Uterus (tissue), 4 donors: ENCODE measurements at places on chromosomes 6 and 20. TPM values are rescaled to one million over a fixed set of nuclear protein-coding genes. Genes with fewer than 3 reads are reported as not detected.

DNA sequence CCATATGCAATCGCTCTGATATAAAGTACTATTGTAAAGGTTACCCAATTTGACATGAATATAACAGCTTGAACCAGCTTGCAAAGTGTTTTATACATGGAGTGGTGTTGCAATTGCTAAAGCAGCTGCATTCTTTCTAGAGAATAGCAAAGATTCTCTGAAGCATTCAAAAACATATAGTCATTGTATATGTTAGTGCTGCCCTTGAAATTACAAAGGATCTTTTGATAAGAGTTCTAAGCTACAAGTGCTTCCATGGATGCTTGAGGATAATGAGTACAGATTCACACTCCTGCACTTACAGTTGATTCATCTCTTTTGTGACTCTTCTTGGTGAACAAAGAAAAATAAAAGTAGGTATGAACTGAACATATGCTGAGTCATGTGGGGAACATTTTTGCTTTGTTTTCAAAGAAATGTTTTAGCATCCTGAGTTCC lies 175.7 kb downstream of the ALDH8A1 start:
- no peak for DNase-seq

DNA sequence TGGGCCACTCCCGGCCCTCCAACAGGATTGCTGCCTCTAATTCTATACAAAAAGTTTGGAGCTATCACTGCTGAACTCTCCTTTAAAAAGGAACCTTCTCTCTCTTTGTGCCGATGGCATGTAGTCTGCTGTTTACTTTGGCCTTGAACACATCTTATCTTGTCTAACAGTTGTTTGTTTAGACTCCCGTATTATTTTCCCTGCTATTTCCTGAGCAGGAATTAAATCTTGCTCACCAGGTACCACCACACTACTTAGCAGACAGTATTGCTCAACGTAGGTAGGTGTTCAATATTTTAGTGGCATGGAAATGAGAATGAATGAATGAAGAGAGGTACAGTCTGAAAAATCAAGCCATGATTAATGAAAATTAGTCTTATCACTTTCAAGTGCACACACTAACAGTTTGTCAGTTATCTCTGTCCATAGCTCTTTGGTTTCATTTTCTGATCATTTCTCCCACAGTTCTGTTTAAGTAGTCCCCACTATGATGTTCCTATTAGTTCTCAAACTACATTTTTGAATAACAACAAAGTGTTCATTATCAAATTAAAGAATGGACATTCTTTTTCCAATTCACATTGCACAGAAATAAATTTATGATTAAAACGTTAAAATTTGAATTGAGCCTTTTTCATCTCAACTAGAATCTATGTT lies 6.8 kb upstream of the HEY2 start:
- no peak for DNase-seq

- no peak for DNase-seq
Measured at GRCh38 chr6:7138921-7139358, 31.2 kb downstream of the RREB1 start.

DNA sequence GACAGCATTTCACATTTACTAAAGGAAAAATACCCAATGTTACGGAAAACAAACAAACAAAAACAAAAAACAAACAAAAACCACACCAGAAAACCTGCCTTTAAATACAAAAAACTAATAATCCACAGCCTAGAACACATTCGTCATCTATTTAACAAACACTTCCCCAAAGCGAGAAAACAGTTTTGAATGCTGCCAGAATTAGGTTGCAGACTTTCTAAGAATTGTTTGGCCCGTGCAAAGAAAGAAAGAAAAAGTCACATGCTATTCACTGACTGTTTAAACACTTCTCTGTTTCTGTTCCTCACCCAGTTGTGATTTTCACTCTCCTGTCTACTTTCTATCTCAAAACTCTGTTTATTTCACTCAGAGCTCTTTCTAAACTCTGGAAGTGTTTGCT lies 52.5 kb downstream of the BCAS1 start:
- no peak for DNase-seq

DNA sequence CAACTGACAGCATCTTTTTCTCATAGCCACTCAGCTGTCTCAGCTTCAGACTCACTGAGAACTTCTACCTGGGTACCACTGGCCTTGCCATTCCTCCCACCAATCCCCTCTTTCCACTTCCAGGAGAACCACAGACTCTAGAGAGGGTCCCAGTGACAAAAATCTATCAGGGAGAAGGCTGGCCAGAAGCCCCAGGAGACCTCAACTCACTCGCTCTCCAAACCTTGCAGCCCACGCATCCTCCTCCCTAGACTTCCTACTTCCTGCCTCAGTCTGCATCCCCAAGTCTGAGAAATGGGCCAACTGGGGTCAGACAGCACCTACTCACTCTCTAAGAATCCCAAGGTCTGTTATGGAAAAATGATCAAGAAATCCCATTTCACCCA lies 1.2 kb downstream of the TMEM239 start:
- no peak for DNase-seq

DNA sequence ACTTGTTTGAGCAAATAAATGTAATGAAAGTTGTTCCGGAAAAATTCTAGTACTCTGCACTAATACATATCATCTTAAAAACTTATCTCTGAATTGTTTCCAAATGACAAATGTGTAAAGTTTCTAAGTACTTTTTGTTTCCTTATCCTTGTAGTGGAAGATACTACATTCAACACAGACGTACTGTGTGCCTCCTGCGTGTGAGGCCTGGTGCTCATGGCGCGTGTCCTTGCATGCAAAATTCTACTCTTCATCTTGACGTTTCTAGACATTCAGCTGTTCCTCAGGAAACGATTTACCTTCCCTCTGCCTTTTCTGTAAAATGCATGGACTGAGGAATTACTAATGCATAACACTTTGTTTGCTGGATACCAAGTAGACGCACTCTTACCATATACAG lies 11.5 kb downstream of the DLL1 start:
- no peak for DNase-seq

- no peak for DNase-seq
Measured at GRCh38 chr6:83884523-83884922, 25.0 kb downstream of the CYB5R4 start.

DNA sequence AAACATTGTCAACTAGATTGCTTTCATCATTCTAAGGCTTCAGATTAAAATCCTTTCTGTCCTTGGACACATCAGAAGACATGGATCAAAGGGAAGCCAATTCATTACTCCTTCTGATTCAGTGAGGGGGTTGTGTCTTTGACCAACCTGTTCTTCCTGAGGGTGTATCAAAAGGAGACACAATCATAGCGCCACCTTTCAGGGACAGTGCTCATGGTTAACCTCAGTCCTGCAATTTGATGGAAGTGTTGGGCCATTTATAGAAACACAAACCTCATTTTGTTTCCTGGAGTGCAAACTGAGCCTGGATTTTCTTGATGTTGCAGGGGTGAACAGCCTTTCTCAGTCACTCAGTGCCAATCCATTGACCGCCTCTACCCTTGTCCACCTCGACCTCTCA lies 163.9 kb upstream of the SCGN start:
- DNase-seq: no peak

DNA sequence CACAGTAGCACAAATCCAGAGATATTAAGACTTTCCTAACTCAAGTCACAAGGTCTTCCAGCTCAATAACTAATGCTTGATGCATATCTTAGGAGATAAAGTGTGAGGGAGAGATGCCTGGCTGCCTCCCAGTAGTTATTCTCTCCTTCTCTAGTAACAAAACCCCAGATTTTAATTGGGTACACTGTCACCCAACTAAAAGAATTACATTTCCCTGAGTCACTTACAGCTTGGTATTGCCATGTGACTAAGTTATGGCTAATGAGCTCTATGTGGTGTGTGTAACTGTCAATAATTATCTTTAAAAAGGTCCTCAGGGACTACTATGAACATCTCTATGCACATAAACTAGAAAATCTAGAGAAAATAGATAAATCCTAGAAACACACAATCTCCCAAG lies 32.0 kb downstream of the KIF6 start:
- no peak for DNase-seq

GRCh38 chr6:89566008-89566800 lies 72.3 kb downstream of the LYRM2 start:
- DNase-seq: no peak

DNA sequence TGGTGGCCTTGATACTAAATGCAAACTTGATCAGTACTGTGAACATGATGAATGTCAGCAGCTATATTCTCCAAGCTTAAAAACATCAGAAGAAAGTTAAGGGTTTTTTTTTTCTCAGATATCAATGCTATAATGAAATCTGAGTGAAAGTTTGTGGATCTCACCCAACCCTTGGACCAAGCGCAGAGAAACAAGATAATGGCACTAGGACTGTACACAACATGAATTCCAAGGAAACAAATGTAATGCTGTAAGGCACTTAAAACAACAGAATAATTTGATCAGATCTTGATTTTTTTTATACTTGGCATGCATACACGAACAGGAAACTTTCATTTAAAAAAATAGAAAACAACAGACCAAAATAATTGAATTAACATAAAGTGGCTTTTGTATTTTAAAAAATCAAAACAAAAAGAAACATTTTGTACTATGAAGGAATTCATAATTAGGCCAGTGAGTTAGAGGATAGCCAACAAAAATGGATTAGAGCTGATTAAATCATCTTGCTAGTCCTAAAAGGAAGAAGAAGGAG lies 1154.0 kb upstream of the EYS start:
- DNase-seq: no peak

- DNase-seq: no peak
Measured at GRCh38 chr20:32227306-32227705, 19.6 kb downstream of the POFUT1 start.

- no peak for DNase-seq
Measured at GRCh38 chr6:51182827-51183226, 364.2 kb downstream of the TFAP2B start.

- no peak for DNase-seq
Measured at GRCh38 chr6:36577301-36577700, 16.9 kb upstream of the SRSF3 start.

GRCh38 chr6:47238456-47238995 lies 71.2 kb downstream of the TNFRSF21 start:
- DNase-seq: no peak

DNA sequence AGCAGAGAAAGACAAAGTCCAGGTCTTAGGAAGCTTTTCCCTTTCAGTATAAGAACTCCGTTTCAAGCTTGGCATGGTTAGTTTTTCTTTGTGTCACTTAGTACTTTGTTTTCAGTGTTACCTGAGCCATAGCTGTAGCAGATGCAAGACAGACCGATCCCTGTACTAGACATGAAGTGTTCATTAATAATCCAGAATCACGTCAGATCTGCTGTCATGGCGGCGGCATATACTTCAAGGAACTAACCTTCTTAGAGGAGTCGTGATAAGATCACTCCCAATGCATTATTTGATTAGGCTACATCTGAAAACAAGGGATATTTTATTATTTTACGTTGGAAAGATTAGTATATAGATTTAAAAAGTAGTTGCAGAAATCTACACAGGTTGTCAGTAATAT lies 83.9 kb downstream of the AFDN start:
- DNase-seq: no peak

GRCh38 chr6:161850562-161850961 lies 576.7 kb upstream of the AGPAT4 start:
- no peak for DNase-seq

DNA sequence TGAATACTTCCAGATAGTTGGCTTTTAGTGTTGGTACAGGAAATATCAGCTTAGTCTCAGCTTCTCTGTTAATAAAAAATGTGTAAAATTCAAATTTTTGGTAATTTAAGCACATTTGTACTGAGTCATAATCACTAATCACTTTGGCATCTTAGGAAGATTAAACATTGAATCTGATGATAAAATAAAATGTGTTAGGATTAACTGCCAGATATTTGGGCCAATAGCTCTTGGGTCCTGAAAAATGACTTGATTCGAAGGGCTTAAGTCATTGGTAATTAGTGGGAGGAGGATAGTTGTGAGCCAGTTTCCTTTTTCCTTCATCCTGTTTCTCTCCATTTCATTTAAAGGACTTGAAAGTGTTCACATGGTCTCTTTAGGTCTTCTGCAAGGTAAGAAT lies 426.1 kb downstream of the RFPL4B start:
- DNase-seq: no peak

DNA sequence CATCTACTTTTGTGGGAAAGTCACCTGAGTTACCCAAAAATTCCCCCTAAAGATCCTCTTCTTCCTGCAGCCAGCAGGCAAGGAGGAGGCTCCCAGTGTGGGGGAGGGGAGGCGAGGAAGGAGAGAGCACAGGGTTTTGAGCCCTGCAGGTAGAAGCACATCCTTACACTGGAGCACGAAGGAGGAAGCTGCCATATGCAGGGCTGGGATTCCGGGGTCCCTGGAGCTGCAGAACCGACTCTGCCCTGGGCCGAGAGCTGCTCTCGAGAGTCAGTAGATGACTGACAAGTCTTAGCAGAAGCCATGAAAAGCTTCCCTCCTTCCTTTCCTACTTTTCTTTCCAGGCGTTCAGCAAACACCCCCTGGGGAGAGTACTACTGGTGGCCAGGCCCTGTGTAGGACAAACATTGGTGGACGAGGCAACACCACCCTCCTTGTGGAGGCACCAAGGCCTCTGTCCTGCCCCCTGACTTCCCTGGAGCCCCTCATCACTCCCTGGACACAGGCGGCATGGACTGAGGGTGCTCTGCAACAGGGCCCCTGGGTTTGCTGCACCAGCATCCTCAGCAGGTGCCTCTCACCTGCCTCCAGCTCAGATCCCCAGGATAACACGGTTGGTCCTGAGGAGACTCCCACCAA lies 211.7 kb upstream of the CST7 start:
- no peak for DNase-seq

CGA gene
- total RNA-seq: not detected

MCCD1 gene
- not detected for total RNA-seq

FAM83B gene
- 3.6 TPM for total RNA-seq

NMBR gene
- total RNA-seq: 0.41 TPM

HMGN3 gene
- total RNA-seq: 64.2 TPM

ACTR5 gene
- total RNA-seq: 11.6 TPM

HCK gene
- total RNA-seq: 4.4 TPM

L3MBTL3 gene
- 21.3 TPM for total RNA-seq

POM121L2 gene
- total RNA-seq: not detected

TRIM15 gene
- total RNA-seq: not detected
